Fibroblast of the conjunctiva (primary cell): ENCODE measurements at places on chromosomes 7 and 10.

- DNase-seq: no peak
These were observed 428.5 kb downstream of the GALNT17 start for GRCh38 chr7:71560354-71560995.

GRCh38 chr7:91326516-91327199 is 62.4 kb downstream of the FZD1 start:
- no peak for DNase-seq

GRCh38 chr7:103075337-103075918 is 488 bp downstream of the ARMC10 start:
- peak; percentile 16 for DNase-seq

DNA sequence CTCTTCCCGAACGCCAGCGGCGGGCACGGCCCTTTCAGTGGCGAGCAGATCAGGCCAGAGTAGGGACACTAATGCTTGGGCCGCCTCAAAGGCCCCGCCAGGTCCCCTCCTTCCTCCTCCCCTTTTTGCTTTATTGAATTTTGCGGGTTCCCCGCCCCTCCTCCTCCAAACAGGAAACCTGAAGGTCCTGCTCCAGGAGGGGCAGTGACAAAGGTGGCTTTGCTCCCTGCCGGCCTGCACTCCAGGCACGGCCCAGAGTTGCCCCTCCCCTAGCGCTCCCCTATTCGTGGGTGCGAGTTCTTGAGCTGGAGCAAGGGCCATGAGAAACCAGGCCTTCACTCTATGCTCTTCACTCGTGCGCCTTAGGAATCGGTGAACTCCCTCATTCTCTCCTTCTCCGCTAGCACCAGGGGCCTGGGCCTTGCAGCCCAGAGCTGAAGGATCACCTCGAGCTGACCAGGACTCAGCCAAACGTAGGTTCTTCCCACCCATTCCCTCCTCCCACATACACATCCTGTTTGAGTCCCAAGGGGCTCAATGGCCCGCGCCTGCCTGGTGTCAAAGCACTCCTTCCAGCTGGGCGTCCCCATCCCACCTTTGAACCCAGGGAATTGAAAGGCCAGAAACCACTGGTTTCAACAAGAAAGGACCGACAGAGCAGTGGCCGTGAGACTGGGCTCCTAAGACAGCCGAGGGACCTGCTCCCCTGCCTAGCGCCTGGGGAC is 619 bp upstream of the HOXA6 start:
- DNase-seq: no peak
